Ascending aorta (tissue), 2 donors: ENCODE measurements at places on chromosomes 2 and 18. TPM values are rescaled to one million over a fixed set of nuclear protein-coding genes. Genes with fewer than 3 reads are reported as not detected.

DNA sequence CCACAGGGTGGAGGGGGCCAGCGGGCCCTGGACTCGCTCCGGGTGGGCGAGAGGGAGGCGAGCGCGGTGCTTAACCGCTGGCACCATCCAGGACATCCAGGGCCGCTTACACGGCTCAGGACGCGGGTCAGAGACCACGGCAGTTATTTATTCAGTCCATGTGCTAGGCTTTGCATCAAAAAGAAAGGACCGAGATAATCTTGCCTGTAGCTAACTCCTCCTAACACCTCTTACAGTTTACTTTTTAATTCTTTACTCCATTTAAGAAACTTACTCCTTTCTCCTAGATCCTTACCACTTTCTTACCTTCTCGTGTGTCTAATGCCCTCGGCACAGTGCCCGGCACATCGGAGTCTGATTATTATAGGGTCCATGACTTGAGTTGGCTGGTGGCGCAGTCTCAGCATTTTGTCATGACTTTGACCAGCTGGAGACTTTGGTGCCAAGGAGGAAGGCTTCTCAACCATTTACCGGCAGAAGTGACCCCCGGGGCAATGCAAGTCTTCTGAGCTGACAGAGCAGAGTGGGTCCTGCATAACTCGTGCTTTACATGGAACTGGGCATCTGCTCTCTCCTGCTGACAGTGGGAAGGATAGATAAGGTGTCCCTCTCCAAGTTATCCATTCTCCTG lies 503 bp downstream of the ANXA4 start:
- DNase-seq = peak; percentile 74

DNA sequence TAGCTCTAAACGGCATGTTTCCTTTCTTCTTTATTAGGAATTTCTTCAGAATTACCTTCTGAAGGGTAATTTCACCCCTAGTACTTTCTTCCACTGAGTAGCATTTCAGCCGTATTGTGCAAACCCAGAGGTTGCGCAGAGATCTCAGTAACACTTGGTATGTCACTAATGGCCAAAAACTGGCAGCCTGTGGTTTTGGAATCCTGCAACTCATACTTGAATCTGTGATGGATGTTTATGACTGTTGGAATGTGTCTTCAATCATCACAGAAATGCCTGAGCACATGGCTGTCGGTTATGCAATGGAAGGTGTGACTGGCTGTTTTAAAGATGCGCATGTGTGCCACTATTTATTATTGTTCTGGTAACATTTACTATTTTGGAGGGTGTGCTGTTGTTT lies 100.0 kb downstream of the COLEC12 start:
- no peak for DNase-seq

DNA sequence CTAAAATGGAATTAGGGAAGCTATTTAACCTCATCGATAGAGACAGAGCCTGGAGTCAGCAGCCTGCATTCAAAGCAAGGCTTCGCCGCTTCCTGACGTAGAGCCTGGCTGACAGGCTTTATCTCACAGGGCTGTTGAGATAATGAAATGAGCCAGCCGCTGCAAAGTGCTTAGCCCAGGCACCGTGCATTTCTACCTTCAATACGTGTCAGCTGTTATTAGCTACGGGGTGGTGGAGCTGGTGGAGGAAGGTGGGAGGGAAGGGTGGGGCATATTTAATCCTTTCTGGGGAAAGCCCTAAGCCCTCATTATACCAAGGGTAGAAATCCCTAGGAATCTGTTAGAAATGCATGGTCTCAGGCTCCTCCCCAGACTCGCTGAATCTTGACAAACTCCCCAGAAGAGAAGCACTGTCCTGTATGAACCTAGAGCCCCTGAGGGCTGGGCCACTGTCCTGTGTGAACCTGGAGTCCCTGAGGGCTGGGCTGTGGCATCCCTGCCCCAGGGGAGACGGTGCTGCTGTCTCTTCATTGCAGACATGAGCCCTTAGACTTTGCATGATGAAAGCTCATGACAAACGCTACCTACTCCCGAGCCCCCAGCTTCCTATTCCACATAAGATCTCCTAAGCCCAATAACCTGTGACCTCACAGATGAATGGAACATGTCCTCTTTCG lies 72.4 kb downstream of the ALPK2 start:
- DNase-seq = no peak

DNA sequence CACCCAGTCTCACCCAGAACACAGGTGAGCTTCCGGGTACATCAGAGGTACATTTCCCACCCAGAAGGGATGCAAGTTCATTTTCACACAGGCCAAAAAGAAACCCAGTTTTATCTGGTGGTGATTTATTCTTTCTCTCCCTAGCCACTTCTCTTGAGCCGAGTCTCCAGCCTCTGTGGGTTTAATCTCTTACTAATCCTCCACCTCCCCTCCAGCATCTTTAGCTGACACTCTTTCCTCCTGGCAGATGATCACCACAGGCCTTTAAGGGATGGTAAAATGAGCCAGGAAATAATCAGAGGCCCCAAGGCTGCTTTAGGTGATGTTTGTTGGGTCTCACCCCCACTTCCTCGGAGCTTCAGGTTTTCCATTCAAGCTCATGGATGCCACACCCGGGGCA lies 145.7 kb upstream of the DLX2 start:
- no peak for DNase-seq

DNA sequence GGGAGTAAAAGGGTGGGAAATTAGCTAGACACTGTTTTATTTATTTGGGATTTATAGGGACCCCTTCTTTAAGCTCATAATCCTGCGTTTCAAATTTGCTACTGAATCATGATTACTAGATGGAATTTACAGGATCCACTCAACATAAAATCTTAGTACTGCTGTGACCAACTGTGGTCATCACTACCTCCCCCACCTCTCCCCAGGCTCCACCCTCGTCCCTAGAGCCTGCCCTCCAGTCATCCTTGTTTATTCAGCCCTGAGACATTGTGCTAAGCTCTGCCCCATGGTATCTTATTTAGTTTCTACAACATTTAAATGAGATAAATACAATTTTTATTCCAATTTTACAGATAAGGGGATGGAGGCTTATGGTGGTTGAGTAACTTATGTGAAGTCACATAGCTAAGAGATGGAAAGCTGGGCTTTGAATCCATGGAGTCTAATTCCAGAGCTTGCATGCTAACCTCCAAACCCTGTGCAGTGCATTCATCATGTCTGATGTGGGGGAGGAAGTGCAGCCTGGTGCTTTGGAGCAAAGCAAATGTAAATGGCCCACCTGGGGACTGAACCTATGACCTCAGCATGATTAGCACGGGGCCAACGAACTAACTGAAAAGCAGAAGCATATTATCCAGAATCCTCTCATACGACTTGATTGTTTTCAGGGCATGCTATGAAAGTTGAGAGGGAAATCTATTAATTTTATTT lies 502.4 kb downstream of the TMEM182 start:
- no peak for DNase-seq

GRCh38 chr18:65206551-65207260 lies 544.1 kb upstream of the CDH7 start:
- no peak for DNase-seq

DNA sequence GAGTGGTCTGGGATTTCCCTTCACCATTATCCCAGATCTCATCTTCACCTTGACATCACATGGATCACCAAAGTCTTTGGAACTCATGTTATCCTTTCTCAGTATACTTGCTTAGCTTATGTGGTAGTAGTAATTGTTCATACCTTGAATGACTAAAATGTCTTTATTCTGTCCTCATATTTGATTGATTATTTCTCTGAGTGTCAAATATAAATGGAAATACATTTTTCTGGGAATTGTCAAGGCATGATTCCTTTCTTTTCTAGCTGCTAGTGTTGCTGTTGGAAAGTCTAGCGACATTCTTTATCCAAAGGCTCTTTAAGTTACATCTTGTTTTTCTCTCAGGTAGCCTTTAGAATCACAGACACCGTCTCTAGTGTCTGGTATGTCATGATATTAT lies 334.4 kb downstream of the CMPK2 start:
- DNase-seq = no peak

DNA sequence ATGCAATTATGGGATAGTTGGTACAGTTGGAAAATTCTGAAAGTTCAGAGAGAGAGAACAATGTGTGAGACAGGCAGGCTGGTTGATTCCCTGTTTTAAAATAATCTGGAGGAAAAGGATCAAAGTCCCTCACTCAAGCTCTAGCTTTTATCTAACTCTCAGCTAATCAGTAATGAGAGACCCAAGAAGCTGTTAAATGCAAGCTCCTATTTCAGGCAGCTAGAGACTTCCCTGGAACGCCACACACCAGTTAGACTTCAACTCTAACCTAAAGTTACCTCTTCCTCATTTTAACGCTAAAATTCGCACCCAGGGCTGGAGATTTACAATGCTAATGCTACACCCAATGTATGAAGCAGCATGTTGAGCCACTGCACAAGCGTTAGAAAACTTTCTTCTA lies 243.1 kb downstream of the EN1 start:
- no peak for DNase-seq

DNA sequence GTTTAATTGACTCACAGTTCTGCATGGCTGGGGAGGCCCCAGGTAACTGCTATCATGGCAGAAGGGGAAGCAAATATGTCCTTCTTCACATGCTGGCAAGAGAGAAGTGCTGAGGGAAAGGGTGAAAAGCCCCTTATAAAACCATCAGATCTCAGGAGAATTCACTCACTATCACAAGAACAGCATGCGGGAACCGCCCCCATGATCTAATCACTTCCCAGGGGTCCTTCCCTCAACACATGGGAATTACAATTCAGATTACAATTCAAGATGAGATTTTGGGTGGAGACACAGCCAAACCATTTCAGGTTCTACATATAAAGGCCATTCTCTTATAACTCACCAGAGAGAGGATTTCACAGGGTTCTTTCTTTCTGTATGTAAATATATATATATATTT lies 62.9 kb downstream of the VRK2 start:
- no peak for DNase-seq

DNA sequence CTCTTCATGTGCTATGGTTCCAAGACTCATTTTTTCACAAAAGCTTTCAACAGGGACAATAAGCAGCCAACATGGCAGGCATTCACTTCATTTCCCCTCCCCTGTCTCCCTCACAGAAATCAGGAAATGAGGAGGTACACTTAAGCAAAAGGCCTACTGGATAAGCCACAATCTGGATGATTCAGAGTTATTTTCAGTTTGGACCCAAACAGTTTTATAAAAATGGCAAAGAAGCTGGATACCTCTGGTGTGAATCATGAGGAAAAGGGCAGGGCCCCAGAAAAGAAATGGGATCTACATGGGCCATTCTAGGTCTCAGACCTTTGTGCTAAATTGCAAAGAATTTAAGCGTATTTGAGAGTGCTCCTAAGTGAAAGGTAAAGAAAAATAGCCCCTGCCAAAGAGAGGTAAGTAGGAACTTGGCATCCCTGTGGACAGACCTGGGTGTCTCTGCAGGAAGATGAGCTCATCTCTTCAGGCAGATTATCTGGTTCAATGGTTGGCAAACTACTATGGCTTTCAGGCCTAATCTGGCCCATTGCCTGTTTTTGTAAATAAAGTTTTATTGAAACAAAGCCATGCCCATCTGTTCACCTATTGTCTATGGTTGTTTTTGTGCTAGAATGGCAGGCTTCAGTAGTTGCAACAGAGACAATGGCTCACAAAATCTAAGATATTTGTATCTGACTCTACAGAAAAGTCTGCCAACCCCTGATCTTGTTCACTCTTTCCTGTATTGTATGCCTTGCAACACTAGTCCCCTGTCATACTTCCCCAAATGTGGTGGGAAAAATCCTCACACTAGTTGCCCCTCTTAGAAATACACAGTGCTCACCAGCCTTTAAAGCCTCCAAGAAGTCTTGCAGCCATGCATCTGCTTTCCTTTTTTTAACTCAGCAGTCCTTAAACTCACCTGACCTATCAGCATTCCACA lies 315.0 kb downstream of the ALK start:
- DNase-seq = no peak

DNA sequence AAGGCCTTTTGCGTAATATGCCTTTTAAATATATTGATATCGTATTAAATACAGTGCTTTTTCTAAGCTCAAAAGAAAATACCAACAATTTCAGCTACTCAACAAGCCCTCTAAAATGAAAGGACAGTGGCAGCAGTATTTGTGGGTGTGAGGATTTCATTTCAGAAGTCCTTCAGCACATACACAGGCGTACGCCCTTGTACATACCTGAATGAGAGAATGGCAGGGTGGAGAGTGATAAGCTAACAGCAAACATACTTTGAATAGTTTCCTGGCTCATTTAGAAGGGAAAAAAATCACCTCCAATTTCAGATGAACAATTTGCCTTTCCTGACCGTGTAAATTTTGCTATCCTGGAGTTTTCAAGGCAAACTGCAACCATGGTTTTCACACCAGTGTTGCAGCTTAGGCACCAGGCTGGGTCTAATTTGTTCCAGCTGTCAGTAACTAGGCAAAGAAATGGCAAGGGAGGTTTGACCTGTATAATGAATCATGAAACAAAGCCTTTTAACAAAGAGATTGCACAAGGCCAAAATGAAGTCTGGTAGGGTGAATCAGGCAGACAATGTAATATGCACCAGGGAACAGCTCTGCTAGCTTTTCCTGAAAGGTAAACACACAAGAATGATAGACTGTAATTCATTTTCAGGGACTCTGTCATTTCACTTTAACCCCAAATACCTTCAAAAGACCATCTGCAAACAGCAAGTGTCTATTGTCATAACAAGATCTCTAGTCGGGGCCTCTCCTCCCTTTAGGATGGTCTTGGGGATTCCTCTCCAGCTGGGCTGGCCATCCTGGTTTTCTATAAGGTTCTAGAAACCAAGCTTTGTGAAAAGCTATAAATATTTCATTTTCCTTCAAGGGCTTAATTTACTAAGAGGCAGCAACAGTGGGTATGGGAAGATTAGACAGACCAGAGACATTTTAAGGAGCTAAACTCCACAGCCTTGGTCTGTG lies 11.5 kb downstream of the ANKRD29 start:
- DNase-seq = no peak

GRCh38 chr2:10056439-10056838 lies 13.1 kb downstream of the KLF11 start:
- no peak for DNase-seq

DNA sequence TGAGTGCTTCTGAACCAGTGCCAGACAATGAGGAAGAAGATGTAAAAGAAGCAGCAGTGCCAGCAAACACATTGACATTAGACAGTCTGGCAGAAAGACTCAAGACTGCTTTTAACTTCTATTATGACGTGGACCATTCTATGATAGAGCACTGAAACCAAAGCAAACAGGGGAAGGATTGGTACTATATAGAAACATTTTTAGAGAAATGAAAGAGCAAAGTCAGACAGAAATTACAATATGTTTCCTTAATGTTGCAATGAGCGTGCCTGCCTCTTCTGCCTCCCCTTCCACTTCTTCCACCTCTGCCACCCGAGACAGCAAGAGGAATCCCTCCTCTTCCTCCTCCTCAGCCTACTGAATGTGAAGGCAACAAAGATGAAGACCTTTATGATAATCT lies 39.7 kb downstream of the DHX57 start:
- DNase-seq = no peak

DNA sequence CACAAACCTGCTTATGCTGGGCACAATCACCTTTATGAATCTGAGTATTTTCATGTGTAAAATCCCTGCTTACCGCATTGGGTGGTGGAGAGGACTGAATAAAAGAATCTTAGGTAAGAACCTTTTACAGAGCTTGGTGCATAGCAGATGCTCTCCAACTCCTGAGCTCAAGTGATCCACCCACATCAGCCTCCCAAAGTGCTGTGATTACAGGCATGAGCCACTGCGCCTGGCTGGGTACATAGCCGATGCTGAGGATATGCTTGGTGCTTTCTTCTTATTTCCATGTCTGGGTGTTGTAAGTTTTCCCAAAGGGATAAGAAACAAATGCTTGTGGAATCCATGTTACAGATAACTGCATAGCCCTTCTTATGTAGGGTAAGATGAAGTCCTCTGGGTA lies 244.3 kb upstream of the PXDN start:
- DNase-seq = no peak

The ERMN gene
- not detected for total RNA-seq

The RAB17 gene
- total RNA-seq = 0.32 TPM

The DNAH7 gene
- 0.21 TPM for total RNA-seq

The MAPK4 gene
- 1.2 TPM for total RNA-seq

The C2orf72 gene
- total RNA-seq = 20.5 TPM

The DTNA gene
- 7.3 TPM for total RNA-seq

The CD8B gene
- not detected for total RNA-seq
